ENCODE measurements at places on chromosomes 7 and 10. TPM values are rescaled to one million over a fixed set of nuclear protein-coding genes. Genes with fewer than 3 reads are reported as not detected.

The ZNF736 gene
- 27.4 TPM for total RNA-seq

The MYOF gene
- 0.39 TPM for total RNA-seq

The ACSM6 gene
- total RNA-seq: not detected

The ANKRD2 gene
- total RNA-seq: not detected

The OR6B1 gene
- total RNA-seq: not detected

The SPDYE3 gene
- not detected for total RNA-seq

The PRKG1 gene
- total RNA-seq: not detected

The ANKRD22 gene
- total RNA-seq: 0.45 TPM

All from activated CD8-positive, alpha-beta T cell treated with anti-CD3 and anti-CD28 coated beads, Interleukin-2, amount 10 ng/mL, durations not matched to agents 7 days and 5 days (primary cell).